Activated T-helper 1 cell treated with Interleukin-2 at 50 U/mL for 16 hours (primary cell): ENCODE measurements at places on chromosomes 4 and X.

- no peak for DNase-seq
Measured at GRCh38 chr4:14234307-14234706, 606.8 kb upstream of the BOD1L1 start.

DNA sequence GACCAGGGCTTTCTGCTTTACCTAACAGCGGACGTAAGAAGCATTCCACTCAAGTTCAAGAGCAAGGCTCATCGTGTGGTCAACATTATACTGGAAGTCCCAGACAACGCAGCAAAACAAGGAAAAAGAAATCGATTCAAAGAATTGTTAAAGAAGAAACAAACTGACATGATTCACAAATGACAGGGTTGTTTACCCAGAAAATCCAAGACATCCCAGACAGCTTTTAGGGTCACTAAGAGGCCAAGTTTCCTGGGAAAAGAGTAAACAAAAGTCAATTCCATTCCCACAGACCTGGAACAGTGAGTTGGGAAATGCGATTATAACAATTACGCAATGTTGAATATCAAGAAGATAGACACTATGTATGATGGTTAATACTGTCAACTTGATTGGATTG, 21.5 kb upstream of the HTRA3 start:
- DNase-seq, result no peak

DNA sequence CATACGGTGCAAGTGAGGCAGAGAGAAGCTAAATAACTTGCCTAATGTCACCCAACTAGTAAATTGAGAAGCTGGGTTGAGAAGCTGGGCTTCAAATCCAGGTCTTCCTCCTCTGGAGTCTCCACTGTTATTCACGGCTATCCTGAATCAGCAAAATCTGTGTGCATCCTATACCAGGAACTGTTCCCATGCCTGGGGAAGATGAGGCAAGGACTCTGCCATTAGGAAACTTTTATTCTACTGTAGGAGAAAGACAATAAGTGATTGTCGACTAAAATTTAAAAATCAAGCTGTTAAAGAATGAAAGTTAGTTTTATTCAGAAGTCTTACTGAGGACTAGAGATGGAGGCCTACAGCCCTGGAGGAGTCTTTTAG, 872 bp upstream of the TEC start:
- no peak for DNase-seq

GRCh38 chrX:30489323-30489722, 88.2 kb downstream of the TASL start:
- no peak for DNase-seq

- DNase-seq, result no peak
Measured at GRCh38 chrX:17566740-17567139, 170.6 kb upstream of the SCML1 start.

DNA sequence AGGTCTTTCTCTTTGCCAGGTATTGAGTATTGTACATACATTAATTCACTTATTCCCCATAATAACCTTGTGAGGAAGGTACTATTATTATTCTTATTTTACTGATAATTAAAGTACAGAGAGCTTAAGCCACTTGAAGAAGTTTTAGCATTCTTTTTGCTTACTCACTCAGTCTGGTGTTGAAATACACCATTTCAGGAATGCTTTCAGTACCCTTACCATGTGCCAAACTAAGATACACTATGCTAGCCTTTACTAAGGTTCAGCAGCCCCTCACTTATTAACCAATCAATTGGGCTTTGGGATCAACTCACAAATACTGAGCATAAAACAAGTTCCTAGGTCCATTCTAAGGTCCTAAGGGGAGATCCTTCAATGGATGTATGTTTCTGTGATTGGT, 179.0 kb upstream of the FGF13 start:
- DNase-seq, result no peak

DNA sequence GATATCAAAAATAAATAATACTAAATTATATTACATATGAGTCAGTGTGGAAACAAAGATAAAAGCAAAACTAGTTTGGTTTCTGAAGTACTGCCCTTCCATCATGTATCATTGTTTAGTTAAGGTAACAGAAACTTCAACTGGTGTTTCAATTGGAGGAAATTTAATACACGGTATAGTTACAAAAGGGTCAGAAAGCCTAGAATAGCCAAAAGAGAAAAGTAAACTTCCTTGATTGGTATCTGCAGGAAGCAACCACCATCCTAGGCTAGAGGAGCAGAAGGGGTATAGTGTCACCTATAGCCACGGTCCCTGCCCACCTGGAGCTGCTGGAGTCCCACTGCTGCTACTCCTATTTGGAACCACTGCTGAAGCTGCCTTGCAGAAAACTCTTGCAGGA, 185.6 kb downstream of the SLC7A11 start:
- no peak for DNase-seq

DNA sequence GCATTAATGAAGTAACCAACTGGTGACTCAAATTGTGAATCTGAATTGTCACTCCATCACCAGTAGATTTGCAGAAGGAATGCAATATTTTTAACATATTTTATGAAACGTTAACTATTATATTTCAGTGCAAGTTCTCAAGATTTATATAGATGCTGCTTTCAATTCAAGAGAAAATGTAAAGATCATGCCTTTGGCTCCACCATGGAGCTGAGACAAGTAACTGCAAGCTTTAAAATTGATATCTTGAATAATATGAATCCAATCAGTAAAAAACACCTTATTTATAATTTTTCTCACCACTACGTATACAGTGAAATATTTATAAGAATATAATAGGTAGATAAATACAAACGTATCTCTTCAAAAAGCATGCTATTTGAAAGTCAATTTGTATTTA, 27.8 kb upstream of the GALNTL6 start:
- DNase-seq, result no peak

- no peak for DNase-seq
Measured at GRCh38 chrX:124842205-124842604, 477.5 kb upstream of the TEX13C start.
